ENCODE measurements at places on chromosomes 11 and 22.
A peak's percentile ranks its signal among the peaks of the same experiment; 100 is the strongest.

- DNase-seq = no peak
Measured at GRCh38 chr22:39110631-39111561, 13.9 kb downstream of the APOBEC3H start.

DNA sequence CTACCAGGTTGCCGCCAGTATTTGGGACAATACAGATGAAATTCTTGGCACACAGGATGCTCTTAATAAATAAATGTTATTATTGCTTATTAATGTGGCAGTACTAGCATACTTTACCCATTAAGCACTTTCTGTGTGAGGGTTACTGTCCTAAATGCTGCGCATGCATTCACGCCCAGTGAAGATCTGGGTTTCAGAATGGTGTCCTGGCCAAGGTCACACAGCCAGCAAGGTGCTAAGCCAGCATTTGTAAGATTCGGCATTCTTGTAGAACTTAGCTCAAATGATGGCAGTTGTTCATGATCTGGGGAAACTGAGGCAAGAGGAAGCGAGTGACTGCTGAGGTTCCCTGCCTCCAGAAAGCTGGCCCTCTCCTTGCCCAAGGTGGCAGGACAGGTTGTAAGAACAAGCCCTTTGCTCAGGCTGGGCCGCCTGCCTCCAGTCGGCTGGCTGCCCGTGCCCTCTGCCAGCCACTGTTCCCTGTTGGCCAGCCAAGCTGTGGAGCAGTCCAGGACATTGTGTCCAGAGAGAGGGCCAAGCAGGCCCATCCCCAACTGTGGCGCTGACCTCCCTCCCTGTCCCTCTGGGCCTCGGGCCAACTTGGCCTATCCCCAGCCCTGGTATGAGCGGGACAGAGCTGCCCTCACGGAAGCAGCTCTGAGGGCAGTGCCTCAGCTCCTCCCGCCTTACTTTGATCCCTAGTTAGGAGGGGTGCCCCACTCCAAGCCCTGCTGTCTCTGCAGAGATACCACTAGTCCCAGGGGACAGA, 28.8 kb downstream of the TOB2 start:
- peak; percentile 44 for DNase-seq

GRCh38 chr11:90594658-90595057, 371.8 kb upstream of the CHORDC1 start:
- no peak for DNase-seq

DNA sequence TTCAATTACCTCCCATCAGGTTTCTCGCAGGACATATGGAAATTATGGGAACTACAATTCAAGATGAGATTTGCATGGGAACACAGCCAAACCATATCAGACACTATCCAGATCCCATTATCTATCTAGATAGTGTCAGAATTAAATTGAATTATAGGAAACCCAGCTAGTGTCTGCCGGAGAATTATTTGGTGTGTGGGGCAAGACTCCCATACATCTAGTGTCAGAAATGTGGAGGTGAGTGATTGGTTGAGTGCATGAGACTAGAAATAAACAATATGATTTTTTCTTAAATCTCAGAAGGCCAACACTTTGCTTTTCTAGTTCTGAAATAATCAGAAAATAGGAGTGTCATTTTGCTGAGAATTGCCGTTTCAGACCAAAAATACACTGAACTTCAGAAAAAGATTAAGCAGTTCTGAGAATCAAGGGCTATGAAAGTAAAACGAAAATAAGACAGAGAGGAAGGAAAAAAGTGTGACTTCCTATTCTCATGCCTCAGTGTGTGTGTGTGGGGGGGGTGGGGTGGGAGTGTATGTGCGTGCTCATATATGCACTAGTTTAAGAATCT, 21.3 kb downstream of the CASP12 start:
- no peak for DNase-seq

- DNase-seq = no peak
Measured at GRCh38 chr22:49047447-49047846, 780.2 kb downstream of the BRD1 start.

GRCh38 chr11:44029507-44029845, 18.3 kb upstream of the ACCSL start:
- no peak for DNase-seq

DNA sequence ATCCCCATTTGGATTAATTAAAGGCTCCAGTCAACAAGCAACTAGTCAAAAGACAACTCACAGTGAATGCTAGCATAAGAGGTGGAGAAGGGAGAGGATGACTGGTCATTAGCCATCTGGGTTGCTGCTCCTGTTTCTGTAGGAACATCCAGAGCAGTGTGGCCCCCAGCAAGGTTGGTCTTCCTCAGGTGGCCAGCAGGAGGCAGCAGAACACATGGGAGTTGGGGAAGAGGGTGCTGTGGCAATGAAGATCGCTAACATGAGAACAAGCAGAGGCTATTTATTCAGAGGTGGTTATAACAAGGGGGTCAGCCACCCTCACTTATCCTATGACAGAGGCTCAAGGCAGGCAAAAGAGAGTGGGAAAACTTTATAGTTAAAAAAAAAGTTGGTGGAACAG, 21.3 kb downstream of the IZUMO1R start:
- peak; percentile 53 for DNase-seq

DNA sequence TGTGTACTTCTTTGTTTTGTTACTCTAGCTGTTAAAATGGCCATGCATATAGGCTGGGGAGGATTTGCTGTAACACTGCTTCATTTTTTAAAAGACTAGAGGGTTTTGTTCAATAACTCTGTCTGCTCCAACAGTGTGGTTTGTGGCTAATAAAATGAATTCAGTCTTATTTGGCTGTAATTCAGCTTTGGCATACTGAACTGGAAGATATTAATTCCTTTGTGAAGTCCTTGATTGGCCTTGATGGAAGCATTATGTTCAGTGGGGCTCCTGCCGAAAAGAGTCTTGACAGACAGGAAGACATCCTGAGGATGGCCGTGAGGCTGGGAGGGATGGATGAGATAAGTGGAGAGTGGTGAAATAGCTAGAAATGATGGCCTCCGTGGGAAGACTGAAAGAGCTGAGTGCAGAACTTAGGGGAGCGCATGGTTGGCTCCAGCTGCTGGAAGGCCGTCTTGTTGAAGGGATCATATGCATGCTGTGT, 44.8 kb upstream of the MYO18B start:
- no peak for DNase-seq

DNA sequence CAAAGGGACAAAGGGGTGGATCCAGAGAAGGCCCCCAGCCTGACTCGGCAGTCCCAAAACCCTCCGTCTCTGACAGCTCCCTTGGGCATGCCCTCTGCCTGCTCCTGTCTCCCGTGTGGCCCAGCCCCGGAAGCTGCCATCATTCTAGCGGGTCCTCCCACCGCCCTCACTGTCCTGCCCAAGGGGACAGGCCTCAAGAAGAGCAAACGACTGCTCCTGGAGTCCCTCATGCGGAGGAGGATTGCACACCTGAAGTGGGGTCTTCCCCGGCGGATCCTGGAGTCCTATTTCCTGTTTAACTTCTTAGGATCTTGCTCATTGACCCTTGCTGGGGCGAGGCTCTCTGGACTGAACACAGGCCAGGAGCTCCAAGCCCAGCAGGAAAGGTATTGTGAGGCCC, 2.6 kb upstream of the MEI1 start:
- no peak for DNase-seq

DNA sequence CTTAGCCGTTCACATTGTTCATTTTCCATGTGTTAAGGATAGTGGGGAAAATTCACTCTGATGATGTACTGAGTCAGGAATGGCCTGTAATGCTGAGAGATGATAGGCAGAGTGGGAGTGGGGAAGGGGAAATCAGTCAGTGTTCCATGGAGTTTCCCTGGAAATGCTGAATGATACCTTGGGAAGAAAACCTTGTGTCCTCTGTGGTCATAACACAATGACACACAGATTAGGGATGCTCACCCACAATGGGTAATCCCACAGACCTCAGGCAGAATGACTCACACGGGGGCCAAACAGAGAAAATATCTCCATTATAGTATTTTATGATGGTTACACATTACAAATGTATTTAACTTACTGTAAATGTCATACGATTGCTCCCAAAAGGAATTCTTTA, 118.0 kb downstream of the SNX19 start:
- DNase-seq = peak; percentile 26

- DNase-seq = peak; percentile 97
Measured at GRCh38 chr11:86592659-86593451, 79.6 kb downstream of the ME3 start.

DNA sequence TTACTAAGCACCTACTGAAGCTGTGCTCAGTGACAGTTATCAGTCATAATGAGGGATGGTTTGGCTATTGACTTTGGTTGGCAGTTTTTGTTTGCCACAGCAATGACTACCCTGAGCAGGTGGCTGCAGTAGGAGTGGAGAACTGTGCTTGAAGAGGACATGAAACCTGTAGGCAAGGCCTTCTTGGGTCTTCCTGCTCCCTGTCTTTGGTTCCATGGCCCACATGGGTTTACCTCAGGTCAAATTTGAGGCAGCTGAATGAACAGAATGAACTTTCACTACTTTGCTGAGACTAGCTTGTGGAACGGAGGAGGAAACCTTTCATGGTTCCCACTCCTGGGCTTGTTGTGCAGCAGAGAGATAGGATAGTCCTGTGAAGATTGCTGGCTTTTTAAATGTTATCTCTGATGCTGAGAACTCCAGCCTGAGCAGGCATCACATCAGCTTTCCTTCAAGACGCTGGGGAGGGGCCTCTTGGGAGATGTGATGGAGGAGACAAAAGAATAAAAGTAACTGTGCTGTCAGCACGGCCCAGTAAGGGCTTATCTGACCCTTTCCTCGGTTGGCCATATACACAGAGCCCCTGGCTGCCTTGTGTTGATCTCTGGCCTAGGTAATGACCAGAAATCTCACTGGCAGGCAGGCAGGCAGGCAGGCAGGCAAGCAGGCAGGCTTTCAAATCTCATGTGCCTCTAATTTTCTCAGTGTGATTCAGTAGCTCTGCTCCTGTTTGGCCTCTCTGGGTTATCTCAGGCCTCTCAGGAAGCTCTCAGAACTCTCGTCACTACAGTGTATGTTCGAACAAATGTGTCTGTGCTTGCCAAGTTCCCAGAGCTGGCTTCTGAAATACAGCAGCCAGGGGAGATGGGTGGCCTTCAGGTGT, 12.0 kb downstream of the STIM1 start:
- peak; percentile 82 for DNase-seq

GRCh38 chr11:20618083-20618482, 18.7 kb downstream of the SLC6A5 start:
- no peak for DNase-seq

- DNase-seq = peak; percentile 35
Measured at GRCh38 chr11:47186700-47187695, 764 bp upstream of the PACSIN3 start.

- no peak for DNase-seq
Measured at GRCh38 chr11:94545264-94546161, 1.8 kb downstream of the FUT4 start.

DNA sequence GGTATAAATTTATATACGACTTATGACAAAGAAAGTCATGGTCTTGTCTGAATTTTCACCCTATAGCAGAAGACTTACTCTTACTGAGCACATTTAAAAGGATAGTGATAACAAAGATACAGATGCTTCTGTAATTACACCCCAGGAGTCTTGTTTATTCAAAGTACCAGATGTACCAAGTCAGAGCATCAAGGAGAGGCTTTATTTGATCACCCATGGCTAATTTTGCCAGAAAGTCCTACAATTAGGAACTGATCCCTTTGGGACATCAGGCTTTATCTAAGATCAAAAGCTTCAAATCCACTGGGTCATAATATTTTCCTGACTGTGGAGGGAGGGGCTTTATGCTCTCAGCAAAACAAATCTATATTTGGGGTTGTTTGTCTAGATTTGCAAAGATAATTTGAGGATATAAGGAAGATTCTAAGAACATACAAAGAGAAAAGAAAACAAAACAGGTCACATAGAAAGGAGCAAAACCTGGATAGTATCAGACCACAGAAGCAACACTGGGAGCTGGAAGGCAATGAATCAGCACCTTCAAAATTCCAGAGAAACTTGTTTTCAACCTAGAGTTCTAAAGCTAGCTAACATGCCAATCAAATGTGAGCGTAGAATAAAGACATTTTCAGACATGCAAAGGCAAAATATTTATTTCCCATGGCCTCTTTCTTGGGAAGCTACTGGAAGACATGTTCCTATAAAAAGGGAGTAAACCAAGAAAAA, 124.8 kb upstream of the CSNK2A3 start:
- DNase-seq = no peak

GRCh38 chr11:22472306-22472705, 134.1 kb downstream of the SLC17A6 start:
- peak; percentile 18 for DNase-seq

DNA sequence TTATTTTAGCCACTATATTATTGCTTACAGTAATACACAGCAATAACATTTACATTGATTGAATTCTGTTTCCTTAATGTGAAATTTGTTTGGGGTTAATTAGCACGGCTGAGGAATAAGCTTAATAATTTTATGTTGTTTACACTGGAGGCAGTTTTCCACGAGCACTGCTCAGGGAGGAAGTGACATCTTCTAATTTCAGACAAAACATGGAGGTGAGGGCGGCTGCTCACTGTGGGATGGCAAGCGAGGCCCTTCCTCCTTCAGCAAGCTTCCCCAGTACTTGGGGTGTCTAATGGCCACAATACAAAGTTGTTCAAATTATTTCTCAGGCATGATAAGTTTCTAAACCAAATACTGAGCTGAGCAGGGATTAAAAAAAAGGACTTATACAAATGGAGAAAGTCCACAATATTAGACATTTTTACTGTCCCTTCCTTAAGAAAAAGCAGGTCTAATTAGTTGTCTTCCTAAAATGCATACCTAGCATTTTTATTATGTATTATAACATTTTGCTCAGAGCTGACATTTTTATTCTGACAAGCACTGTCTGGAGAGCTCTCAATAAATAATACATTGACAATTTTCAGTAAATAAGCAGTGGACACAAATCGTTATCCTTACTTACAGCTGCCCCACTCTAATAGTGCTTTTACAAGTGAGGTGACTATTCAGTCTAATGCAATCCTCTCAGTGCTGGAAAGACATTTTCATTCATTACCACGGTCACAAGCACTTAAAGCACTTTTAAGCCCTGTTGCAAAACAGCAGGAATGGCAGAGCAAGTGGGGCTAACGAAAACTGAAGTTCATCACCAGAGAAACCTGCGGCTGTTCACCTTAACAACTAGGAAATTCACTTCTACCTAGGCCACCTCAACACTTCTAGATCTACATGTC, 56.2 kb downstream of the SOX6 start:
- DNase-seq = no peak

DNA sequence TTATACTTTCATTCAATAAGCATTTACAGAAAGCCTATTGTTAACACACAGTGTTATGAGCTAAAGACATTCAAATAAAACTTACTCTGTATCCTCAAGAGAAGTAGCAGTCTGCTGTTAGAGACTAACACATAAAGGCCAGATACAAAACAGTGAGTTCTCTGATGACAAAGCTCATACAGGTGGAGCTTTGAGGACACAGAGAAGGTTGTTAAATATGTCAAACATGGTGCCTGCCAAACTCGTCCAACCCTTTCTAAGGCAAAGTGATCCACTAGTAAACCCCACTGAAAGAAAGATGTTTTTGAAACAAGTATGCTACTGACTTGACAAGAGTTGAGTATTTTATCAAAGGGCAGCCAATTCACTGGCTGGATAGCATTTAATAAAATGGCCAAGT, 70.1 kb downstream of the C2CD3 start:
- DNase-seq = no peak

DNA sequence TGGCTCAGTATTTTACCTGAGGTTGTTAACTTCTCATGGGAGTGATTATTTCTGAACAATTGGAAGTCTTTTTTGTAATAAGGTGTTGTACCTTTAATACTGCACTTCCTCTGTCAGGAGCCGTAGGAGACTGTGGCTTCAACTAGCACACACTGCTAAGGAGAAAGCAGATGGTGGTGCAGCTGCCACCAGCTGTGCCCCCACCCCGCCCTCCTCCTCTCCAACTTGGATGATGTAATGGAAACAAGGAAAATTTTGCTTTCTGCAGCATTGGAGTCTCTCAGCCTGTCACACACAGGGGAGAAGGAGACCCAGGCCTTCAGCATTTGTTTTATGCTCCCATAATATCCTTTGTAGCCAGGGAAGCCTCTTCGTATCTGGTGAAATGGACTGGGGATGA, 91.2 kb downstream of the TEAD1 start:
- no peak for DNase-seq

All from dermis blood vessel endothelial cell (primary cell).